Stimulated activated naive CD8-positive, alpha-beta T cell treated with anti-CD3 and anti-CD28 coated beads, Interleukin-15, amount 100 ng/mL, for 72 hours (primary cell): ENCODE measurements at places on chromosomes 4 and X.

DNA sequence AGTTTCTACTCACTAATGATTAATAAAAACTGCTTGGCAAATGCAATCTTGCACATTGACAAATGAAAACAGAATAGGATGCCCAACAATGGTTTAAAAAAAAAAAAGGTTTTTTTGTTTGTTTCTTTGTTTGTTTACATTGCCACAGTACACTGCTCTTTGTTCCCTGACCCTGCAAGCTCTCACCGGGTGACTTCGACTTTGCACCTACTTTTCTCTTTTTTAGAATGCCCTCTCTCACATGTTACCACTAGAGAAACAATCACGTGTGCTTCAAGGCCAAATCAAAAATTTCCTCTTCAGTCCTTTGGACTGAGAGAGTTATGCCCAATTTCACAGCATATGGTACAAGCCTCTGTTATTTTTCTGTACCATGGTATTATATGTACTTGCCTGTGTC lies 101.5 kb downstream of the DMD start:
- DNase-seq, result no peak

DNA sequence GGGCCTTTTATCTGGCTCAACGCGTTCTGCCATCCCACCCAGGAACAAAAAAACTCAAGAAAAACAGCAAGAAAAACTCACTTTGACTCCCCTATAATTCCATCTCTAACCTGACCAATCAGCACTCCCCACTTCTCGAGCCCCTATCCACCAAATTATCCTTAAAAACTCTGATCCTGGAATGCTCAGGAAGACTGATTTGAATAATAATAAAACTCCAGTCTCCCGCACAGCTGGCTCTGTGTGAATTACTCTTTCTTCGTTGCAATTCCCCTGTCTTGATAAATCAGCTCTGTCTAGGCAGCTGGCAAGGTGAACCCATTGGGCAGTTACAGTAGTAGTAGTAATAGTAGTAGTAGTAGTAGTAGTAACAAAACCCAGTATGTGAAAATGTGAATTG lies 165.7 kb upstream of the CASK start:
- DNase-seq, result no peak

GRCh38 chrX:108022491-108023089 lies 22.3 kb upstream of the VSIG1 start:
- DNase-seq, result peak; percentile 17

GRCh38 chr4:179352221-179352620 lies 1910.0 kb upstream of the AGA start:
- no peak for DNase-seq

- DNase-seq, result no peak
Measured at GRCh38 chr4:122783301-122784215, 43.1 kb upstream of the FGF2 start.

DNA sequence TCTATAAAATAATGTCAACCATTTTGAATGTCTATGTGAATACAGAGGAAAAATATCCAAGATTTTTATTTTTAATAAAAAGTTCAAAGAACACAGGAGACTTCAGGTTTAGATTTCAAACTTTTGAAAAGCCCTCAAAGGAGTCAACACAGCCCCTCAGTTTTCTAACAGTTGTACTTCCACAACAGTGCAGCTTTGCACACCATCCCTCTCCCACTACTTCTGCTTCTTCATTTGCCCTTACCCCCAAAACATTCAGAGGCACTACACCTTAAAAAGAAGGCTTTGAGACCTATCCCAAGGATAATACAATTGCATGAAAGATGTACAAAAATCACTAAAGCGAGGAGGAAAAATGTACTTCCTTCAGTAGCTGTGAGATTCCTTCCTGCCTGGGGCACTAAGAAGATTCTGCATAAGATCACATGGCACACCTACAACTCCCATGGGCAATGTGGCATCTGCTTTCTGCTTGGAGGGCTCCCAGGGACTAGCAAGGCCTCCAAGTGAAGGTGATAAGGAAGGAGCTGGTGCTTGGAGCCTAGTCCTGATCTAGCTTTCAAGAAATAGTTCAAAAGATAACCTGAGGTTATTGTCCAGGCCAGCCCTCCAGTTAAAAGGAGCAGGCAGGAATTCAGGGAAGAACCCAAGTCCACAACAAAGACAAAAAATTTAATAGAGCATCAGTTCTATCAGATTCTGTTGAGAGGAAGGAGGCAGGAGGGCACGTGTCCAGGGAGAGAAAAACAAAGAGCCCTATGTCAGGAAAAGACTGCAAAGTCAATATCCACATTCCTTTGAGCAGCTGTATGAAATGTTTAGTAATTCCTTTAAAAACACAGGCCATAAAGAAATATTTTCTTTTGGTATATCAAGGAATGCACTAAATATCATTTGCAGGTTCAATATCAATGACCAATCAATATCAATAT lies 19.1 kb downstream of the ARAP2 start:
- no peak for DNase-seq

DNA sequence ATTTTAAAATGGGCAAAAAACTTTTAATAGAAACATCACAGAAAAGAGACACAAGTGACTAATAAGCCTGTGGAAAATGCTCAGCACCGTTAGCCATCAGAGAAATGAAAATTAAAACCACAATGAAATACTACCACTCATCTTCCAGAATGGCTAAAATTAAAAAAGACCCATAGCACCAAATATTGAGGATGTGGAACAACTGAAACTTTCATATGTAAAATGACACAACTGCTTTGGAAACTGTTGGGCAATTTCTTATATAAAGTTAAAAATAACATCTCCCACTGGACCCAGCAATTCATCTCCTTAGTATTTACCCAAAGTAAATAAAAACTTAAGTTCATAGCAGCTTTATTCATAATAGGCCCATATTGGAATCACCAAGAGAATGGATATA lies 94.2 kb downstream of the TENM3 start:
- no peak for DNase-seq

- DNase-seq, result peak; percentile 43
Measured at GRCh38 chr4:48944756-48945241, 38.2 kb upstream of the OCIAD2 start.

GRCh38 chr4:41212616-41213203 lies 1.6 kb downstream of the APBB2 start:
- no peak for DNase-seq

DNA sequence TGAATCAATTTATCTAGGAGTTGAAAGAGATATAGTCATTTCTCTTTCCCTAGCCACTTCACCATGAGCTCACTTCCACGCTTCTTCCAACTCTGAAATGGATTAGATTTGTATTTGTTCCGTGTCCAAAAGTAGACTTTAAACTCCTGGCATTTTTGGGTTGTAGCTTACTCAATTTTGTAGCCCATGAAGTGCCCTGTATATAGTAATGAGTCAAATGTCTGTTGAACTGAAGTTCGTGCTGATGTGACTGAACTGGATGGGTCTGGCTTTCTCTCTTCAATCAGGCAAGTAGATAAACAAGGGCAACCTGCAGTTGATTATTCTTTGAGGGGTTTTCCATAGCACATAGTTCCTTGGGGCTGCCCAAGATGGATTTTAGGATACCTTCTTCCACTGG lies 450.6 kb downstream of the SH2D1A start:
- DNase-seq, result no peak

- no peak for DNase-seq
Measured at GRCh38 chrX:13489454-13489853, 79.9 kb upstream of the EGFL6 start.

- no peak for DNase-seq
Measured at GRCh38 chr4:87270144-87270543, 49.7 kb upstream of the KLHL8 start.

GRCh38 chrX:150504397-150505182 lies 63.8 kb upstream of the MTM1 start:
- no peak for DNase-seq

- DNase-seq, result no peak
Measured at GRCh38 chrX:137428766-137429591, 136.9 kb upstream of the ZIC3 start.

GRCh38 chrX:39476604-39477021 lies 621.1 kb downstream of the BCOR start:
- no peak for DNase-seq

GRCh38 chr4:4727536-4727935 lies 131.9 kb upstream of the MSX1 start:
- no peak for DNase-seq

DNA sequence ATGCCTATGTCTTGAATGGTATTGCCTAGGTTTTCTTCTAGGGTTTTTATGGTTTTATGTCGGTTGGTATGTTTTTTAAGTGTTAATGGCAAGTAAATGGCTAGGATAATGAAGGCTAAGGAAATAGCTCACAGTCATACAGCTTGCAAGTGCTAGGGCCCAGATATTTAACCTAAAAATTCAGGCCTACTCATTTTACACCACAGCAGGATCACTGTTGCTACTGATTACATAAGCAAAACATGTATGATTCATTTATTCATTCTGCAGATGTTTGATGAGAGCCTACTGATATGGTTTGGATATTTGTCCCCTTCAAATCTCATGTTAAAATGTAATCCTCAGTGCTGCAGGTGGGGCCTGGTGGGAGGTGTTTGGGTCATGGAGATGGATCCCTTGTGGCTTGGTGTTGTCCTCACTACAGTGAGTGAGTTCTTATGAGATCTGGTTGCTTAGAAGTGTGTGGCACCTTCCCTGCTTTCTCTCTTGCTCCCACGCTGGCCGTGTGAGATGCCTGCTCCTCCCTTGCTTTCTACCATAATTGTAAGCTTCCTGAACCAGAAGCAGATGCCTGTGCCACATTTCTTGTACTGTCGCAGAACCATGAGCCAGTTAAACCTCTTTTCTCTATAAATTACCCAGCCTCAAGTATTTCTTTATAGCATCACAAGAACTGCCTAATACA lies 175.5 kb downstream of the MAPK10 start:
- no peak for DNase-seq

- no peak for DNase-seq
Measured at GRCh38 chr4:3809451-3810110, 43.4 kb downstream of the ADRA2C start.

DNA sequence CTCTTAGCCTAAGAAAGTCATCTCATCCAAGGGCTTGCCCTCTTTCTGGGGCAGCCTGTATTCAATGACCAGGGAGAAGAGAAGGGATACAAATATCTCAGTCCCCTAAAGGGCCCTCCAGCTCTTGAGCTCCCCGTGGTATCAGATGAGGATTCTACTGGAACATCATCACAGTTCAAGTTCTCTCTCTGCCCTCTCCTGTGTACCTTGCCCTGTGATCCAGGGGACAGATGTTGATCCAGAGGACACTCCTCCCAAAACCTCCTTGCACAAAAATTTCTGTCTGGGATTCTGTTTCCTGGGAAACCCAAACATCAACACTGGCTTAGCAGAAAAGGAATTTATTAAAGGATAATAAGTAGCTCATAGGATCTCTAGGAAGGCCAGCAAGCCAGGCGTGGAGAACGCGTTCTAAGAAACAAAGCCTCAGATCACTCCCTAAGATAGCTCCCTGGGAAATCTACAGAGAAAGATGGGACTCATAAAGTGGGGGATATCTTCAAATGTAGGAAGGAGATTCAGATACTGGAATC lies 296.3 kb upstream of the KLF3 start:
- DNase-seq, result no peak

DNA sequence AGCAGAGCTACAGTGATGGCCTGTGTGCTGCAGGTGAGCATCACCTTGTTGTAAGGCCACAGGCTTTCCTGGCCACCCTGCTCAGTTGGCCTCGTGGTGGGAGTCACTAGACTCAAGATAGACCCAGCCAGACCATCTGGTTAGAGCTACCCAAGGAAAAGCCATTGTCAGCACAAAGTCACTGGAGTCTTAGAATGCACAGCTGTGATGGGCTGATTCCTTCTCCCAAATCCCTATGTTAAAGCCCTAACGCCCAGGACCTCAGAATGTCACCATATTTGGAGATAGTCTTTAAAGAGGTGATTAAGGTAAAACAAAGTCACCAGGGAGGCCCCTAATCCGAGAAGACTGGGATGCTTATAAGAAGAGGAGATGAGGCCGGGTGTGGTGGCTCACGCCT lies 173.4 kb downstream of the DHRSX start:
- DNase-seq, result no peak

DNA sequence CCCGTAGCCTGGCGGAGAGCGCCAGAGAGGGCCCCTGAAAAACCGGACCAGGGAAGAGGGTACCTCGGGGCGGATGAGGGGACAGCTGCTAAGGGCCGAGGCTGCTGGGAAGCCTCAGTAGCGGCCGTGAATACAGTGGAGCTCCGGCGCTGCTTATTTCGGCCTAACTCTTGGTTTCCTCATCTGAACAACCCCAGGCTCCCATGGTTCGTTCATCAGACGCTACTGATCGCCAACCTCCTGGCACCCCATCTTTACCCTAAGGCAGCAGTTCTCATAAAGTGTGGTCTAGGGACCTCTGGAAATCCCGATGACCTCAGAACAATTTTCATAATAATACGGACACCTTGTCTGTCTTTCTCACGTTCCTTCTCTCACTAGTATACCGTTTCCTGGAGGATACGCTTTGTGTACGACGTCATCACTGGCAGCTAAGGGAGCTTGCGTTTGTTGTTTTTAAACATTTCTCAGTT lies 645 bp upstream of the RAB28 start:
- DNase-seq, result no peak

DNA sequence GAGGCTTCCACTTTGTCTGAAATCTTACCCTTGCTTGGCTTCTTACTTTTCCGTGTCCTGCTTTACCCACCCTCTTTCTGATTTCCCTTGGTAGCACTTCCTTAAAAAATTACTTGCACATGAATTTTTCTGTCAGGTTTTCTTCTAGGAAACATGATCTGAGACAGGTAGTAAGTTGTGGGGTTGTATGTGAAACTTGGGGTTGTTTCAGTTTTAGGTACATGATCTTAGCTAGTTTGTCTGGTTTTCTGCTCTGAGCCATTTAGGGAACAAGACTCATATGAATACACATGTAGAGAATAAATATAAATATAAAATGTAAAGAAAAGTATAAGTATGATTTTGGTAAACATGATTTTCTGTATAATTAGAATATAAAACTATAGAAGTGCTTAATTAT lies 17.4 kb upstream of the ARMCX2 start:
- no peak for DNase-seq
